ENCODE measurements at places on chromosomes 4 and X.

DNA sequence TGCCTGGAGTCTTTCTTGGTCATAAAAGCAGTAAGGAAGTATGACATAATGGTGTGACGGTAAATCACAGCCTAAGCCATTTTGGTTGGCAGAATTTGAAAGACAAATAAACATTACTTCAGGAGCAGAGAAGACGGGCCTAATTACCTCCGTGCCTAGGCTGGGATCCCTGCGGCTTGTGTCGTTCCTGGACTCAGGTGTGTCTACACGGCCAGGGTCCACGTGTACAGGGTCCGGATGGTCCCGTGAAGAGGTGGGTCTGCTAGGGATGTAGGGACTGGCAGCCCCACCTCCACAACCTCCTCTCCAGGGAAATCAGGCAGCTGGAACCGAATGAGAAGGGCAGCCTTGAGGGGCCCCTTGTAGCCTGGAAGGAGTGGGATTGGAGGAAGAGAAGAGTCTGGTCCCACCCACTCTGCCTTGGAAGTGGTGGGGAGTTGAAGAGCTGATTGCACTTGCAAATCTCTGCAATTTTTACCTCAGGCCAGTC, 55.4 kb upstream of the PLAC1 start:
- DNase-seq = no peak

- no peak for DNase-seq
Observed at GRCh38 chr4:48343035-48343434, 1.7 kb downstream of the SLAIN2 start.

DNA sequence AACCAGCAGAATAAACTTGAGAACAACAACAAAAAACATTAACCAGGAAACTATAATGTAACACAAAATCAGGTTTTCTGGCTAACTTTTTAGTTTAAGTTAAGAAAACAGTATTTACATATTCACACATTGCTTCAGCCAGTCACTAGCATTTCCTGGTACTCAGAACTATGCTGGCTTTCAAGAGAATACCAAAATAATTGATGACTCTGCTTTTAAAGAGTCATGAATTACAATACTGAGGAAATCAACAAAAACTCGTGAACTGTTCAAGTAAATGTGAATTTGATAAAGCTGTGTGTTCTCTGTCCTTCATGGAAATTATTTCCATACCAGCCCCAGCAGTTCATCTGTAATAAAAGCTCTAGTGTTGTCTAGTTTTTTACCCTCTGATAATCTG, 27.4 kb downstream of the PRSS12 start:
- DNase-seq = no peak

- no peak for DNase-seq
Observed at GRCh38 chr4:146567396-146567795, 45.7 kb upstream of the SLC10A7 start.

- no peak for DNase-seq
Observed at GRCh38 chr4:56183344-56183959, 203.8 kb downstream of the AASDH start.

GRCh38 chrX:13077168-13077567, 32.7 kb upstream of the FAM9C start:
- no peak for DNase-seq

- no peak for DNase-seq
Observed at GRCh38 chr4:169249214-169249973, 21.4 kb downstream of the SH3RF1 start.

All from stimulated activated CD4-positive, alpha-beta T cell treated with anti-CD3 and anti-CD28 coated beads, TNF-alpha, amount 100 ng/mL, for 4 hours (primary cell).